Stimulated activated CD4-positive, alpha-beta T cell treated with anti-CD3 and anti-CD28 coated beads, Interleukin-4, amount 100 ng/mL, for 48 hours (primary cell): ENCODE measurements at places on chromosomes 16 and 17.

GRCh38 chr17:38748149-38748891 is at the start of gene PCGF2:
Gene PCGF2 (minus strand): TSS chr17:38748336. CDS start chr17:38740402, 7,934 bp downstream.
- DNase-seq, result no peak

DNA sequence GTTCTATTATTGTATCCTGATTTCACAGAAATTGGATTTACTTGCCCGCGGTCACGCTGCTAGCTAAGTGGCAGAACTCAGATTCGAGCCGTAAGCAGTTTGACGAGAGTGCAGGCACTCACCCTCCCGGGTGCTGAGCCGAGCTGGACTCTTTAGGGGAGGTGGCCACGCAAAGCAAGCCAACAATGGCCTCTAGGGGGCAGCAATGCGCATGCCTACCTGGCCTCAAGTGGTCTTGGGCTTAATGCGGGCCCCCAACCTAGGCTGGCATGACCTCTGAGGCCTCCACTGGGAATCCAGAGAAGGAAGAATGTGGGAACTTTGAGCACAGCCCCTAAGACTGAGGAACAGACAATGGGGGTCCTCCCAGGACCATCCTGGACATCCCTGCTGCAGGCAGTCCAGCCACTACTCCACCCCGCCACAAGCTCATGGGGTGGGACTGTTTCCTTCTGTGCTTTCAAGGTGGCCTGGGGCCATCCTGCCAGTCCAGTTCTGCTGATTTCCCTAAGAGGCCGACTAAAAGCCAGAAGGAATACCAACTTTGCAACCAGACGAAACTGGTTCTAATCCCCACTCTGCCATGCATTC is 276.5 kb downstream of the XYLT1 start:
- peak; percentile 65 for DNase-seq

- DNase-seq, result no peak
These were observed 4.4 kb downstream of the MVP start for GRCh38 chr16:29824589-29825144.

- DNase-seq, result no peak
These were observed 166.8 kb downstream of the PRKCB start for GRCh38 chr16:24002619-24003018.

DNA sequence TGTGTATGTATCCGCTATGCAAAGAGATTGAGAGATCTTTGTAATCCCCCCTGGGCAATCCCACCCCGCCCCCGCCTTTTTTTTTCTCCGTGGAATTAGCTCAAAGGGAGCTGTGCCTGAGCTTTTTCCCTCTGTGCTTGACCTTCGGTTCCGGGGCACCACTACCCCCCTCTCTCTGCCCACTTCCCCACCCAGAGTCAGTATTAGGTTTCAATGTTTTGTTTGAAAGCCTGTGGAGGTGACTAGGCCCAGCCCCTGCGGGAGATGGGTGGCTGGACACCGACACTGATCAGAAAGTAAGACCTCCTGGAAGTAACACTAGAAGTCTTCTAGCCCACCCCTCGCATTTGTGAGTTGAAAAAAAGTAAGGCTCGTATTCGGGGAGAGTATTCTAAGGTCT is 7.0 kb downstream of the CBLN1 start:
- DNase-seq, result no peak

GRCh38 chr16:23323224-23324030 is 21.3 kb downstream of the SCNN1B start:
- DNase-seq, result no peak

DNA sequence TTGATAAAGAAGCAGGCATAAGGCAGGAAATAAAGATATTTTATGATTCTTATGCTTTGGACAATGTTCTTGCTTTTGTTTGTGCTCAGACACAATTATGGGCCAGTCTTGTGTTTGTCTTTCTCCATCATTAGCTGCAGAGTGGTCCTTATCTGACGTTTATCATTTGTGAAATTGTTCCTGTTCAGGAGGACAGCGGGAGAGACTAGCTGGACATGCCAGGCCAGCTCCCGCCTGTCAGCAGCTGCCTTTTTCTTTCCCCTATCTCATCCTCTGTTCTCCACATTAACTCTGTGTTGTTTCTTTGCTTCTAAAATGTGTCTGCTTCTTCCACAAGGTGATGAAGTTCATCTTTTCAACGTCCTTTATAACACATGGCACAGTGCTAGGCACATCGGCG is 333.5 kb downstream of the NPIPA8 start:
- DNase-seq, result no peak

GRCh38 chr16:54324716-54325115 is 38.1 kb upstream of the IRX3 start:
- DNase-seq, result no peak

- DNase-seq, result no peak
These were observed 178.7 kb downstream of the KATNIP start for GRCh38 chr16:27728691-27729090.

GRCh38 chr17:14261406-14261805 is 24.7 kb upstream of the CDRT15 start:
- no peak for DNase-seq

- DNase-seq, result no peak
These were observed 539 bp downstream of the LRRC45 start for GRCh38 chr17:82023447-82024241.

DNA sequence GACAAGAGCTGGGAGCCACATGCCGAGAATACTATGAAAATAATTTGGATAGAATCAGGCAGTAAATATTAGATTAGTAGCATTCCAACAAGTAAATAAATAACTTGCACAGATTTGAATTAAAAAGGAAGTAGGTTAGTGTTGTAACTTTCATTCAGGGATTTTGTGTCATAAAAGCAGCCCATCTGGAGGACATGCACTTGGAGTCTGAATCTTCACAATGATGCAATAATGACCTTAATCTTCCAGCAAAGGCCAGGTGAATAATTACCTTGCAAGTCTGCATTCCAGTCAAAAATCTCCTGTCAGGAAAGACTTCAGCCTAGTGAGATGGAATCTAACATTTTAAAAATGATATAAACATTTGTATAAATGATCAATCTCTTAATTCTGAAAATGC is 518.1 kb downstream of the KCNJ2 start:
- DNase-seq, result no peak

DNA sequence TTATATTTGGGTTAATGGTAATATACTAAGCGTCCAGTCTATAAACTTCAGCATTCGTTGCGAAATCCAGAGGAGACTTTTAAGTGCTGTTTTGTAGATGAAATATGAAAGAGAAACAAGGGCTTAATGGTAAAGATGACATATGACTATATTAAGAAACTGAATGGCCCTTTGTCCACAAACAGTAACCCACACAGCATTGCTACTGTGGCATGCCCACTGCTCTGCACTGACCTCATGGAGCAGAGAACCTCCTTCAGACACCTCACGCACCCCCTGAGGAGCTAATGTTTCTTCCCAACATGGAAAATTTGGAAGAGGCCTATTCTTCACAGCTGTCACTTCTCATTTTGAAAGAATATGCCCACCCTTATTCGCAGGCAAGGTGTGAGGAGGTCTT is 26.7 kb downstream of the ASPA start:
- DNase-seq, result no peak

- DNase-seq, result no peak
These were observed 12.2 kb upstream of the TERF2 start for GRCh38 chr16:69397821-69398521.

DNA sequence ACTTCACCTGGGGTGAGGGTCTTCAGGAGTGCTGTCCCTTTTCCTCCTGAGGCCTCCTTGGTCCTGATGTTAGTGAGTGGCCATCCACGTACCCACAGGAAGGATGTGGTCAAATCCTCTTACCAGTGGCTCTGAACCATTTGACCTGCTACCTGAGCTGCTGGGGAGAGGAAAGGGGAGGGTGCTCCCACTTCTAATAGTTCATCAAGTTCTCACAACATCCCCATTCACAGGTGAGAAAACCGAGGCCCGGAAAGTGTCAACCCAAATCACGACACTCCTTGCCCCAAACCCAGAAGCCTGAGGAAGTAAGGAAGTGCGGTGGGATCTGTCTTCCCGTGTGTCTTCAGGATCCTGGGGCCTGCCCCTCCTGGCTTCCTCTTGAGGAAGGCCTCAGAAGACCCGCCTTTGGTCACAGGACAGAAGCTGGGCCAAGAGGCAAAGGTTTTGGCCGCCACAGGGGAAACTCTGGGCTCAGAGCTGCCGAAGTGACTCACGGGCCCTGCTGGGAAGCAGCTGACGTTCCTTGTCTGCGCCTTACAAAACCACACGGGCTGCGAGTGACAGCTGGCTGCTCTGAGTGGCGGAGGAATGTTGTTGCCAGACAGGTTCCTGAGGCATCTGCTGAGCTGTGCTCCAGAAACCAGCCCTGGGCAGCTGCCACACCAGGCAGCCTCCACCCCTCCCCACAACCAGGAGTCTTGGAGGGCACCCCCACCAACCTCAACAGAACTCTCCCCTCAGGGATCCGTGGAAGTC is 13.9 kb upstream of the KIFC3 start:
- peak; percentile 26 for DNase-seq

GRCh38 chr17:21119247-21119918 is 7.4 kb upstream of the DHRS7B start:
- peak; percentile 51 for DNase-seq

GRCh38 chr16:80092681-80093080 is 448.1 kb upstream of the DYNLRB2 start:
- no peak for DNase-seq

DNA sequence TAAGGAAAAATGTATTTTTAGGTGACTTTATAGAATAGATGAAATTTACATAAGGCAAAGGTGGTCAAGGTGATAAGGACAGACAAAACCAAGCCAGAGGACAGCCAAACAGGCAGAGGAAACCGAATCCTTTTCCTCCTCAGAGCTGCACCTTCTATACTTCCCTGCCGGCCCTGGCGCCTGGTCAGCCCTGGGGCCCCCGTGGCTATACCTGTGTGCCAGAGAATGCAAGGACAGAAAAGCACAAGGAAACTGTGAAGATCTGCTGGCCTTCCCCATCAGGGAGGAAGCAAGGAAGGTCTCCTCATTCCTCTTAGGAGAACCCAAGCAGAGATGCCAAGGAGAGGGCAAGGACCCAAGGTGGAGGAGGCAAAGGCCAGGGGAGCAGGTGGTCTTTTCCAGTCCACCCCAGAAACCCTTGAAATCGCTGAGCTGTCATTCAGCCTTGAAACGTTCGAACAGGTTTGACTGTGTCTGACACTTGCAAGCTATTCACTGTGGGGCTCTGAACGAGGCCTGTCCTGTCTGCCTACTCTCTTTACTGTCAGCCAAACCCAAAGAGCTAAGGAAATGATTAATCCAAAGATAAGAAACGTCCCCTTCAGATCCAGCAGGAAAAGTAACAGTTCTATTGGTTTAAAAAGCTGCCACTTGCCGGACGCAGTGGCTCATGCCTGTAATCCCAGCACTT is 114.4 kb downstream of the XYLT1 start:
- DNase-seq, result no peak

GRCh38 chr17:4751932-4752331 is 12.2 kb upstream of the CXCL16 start:
- DNase-seq, result no peak

DNA sequence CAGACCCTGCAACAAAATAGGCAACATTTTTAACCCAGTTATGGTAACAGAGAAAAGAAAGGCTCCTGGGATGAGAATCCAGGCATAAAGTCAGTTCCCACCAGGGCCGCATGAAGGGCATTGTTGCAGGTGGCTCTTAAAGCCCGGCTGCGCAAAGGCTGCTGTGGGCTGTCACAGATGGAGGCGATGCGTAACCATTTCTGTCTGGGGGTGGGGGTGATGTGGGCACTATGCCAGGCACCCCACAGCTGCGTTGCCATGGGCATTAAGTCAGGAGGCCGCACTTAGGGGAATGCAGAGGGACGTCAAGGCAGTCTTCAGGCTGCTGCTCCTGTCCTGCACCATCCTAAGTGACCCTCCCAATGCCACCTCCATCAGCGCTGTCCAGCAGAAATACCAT is 228.4 kb downstream of the CPPED1 start:
- no peak for DNase-seq

GRCh38 chr17:59786213-59786535 is 78.7 kb downstream of the VMP1 start:
- no peak for DNase-seq

DNA sequence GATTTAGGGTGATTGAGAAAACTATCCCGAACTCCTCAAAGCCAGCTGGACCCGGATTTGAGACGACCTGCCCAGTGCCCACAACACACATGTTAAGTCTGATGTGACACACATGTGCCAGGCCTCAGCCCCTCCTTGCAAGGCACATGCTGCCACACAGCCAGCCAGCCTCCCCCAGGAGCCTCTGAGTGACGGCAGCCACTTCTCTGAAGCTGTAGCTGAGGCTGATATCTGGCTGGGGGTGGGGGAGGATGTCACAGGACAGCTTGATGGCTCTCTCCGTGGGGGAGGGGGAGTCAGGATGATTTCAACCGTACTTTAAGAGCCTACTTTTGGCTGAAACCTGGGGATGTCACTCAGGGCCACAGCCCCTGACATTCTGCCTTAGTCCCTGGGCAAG is 40.9 kb downstream of the SRCIN1 start:
- no peak for DNase-seq

GRCh38 chr16:2178321-2179106 is 17.9 kb downstream of the CASKIN1 start:
- peak; percentile 44 for DNase-seq

DNA sequence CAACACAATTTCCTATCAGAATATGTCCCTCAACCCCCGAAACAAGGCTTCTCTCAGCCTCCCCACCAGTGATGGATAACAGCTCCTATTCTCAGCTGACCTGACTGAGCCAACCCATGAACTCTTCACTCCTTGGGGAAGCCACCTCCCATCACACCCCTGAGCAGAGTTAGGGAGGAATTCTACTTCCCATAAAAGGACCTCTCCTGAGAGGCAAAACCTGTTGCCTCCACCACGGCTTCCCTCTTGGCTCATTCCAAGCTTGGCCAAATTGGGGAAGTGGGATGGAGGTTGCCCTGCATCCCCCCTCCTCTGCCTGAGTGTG is 5.7 kb upstream of the RASL10B start:
- no peak for DNase-seq

GRCh38 chr17:61849674-61850073 is 13.7 kb downstream of the BRIP1 start:
- no peak for DNase-seq

GRCh38 chr17:46979147-46979863 is at the start of gene RPRML:
Gene RPRML (minus strand): TSS chr17:46979253. CDS start chr17:46979007, 246 bp downstream.
- DNase-seq, result peak; percentile 46

DNA sequence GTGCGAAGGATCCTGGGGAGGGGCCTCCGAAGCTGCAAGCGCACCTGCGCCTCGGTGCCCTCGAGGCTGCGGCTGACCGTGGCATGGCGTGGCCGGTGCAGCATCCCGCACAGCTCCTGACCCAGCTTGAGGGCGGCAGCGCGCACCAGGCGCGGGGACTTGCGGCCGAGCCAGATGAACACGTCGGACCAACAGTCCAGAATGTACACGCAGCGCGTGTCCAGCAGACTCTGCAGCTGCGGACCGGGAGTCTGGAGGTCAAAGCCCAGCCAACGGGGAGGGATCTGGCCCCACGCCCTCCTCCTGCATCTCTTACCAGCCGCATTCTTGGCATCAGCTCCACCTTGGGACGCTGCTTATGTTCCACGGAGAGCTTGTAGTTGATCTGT is 10.9 kb downstream of the FLII start:
- DNase-seq, result no peak
